ENCODE measurements at places on chromosomes 3 and 15.

DNA sequence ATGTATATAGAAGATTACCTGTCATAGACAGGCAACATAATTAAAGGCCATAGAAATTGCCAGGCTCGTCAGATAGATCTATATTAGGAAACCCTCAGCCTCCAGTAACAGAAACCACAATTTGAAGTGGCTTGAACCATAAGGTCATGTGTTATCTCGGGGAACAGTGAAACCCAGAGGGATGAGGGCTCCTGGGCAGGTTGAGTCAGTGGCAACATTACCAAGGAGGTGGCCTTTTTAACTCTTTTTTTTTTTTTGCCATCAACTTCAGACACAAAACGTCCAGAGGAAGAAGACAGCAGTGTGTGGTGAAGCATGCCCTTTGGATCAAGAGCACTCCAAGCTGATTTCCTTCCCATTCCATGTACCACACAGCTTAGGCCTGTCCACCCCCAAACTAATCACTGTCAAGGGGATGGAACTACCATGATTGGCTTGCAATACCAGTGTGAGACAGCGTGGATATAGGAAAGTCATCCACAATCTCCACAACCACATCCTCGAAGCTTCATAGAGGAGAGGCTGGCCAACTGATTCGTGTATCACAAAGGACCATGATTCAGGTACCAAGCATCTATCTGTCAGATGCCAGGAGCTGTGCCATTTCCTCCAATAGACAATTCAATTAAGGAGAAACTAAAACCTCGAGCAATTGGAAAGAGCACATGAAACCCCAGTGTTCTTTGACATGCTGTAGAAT, 999 bp upstream of the KIF7 start:
- no peak for DNase-seq

- no peak for DNase-seq
Observed at GRCh38 chr3:143824735-143825385, 23.4 kb downstream of the SLC9A9 start.

DNA sequence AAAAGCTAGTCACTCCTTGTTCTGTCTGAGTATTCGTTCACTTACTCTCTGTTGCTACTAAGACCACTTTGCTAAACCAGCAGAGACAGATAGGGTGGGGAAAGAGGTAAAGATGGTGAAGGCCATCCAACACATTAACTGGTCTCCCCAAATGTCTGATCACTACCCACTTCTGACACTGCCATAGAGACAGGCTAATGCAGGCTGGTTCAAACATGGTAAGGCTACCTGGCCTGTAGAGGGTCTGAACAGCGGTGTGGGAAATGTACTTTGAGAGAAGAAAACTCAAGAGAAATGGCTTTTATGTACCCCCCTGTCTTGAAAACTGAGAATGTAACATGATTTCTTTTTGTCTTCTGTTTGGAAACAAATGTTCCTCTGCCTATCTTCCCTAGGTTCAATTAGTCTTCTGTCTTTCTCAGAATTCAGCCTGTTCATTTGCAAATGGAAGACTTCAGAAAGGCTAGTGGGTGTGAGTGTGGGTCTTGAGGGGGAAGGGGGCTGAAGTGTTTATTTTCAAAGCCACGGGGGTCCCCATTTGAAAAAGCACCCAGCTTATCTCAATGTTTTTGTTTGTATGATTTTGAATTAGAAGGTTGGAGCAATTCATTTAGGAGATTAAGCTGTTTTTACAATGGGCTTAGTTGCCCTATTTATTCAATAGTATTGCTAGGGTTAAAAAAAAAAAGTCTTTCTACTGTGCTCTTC, 15.8 kb downstream of the ALDH1A2 start:
- no peak for DNase-seq

- peak; percentile 87 for DNase-seq
Observed at GRCh38 chr3:28972921-28973320, 307.9 kb upstream of the RBMS3 start.

DNA sequence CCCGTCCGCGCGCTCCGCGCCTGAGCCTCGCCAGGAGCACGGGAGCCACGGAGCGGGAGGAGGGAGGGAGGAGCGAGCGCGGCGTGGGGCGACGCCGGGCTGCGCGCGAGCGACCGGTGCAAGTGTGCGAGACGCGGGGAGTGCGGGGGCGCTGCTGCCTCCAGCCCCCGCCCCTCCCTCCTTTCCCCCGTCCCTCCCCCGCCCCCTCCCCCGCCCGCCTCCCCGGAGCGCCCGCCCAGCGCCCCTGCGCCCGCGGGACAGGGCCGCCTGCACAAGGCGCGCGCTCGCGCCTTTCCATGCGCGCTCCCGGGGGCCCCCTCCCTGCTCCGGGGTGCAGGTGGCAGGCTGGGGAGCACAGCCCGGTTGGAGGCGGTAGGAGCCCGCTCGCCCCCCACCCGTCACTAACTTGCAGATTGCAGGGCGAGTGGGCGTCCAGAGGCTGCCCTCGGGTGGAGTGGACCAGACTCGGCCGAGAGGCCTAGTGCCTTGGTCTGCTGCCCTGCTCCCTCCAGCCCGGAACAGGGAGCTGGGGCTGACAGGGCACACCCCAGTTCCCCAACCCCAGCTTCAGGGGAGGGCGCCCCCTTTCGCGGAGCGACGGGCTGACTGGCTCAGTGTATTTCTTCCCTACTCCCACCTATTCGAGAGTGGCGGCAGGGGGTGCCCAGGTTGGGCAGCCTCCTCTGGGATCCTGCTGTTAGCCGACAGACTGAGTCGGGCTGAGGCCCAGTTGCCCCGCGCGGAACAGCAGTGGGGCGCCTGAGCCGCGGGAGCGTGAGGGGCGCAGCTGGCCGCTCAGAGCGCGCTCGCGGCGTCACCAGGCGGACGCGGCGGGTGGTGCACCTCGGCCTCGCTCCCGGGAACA, at the start of gene WNT7A:
Gene WNT7A, minus strand, starts transcription at position 126 of the 865 bp plus-strand sequence. CDS start 255 bp downstream, outside the sequence.
- no peak for DNase-seq

DNA sequence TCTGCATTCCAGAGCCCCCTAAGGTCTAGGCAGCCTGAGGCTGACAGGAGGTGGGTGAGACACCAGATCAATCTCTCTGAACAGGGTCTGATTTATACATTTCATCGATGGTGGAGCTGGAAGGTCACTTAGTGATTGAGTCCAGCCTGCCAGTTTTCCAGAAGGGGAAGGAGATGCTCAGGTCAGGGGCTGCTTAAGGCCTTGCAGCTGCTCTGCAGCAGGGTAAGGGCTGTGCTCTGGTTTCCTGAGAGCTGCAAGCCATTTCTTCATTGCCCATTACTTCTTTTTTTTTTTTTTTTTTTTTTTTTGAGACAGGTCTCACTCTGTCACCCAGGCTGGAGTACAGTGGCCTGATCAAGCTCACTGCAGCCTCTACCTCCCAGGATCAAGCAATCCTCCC, 10.7 kb downstream of the TADA3 start:
- DNase-seq = no peak

DNA sequence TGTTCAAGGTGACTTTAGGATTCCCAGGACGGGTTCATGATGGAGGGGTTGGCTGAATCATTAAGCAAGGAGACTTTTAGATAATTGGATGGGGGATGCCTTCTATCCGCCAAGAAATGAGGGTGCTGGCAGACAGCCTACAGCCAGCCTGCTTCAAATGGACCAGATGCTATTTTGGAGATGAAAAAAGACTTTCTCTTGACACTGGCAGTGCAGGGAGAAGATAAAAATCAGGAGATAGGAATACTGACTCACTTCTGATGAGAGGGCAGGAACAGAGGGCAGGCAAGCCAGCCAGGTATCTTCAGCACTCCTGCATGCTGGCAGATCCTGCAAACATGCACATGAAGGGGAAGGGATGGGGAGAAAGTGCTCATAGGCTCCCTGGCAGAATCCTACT, 7.7 kb upstream of the SYN2 start:
- no peak for DNase-seq

DNA sequence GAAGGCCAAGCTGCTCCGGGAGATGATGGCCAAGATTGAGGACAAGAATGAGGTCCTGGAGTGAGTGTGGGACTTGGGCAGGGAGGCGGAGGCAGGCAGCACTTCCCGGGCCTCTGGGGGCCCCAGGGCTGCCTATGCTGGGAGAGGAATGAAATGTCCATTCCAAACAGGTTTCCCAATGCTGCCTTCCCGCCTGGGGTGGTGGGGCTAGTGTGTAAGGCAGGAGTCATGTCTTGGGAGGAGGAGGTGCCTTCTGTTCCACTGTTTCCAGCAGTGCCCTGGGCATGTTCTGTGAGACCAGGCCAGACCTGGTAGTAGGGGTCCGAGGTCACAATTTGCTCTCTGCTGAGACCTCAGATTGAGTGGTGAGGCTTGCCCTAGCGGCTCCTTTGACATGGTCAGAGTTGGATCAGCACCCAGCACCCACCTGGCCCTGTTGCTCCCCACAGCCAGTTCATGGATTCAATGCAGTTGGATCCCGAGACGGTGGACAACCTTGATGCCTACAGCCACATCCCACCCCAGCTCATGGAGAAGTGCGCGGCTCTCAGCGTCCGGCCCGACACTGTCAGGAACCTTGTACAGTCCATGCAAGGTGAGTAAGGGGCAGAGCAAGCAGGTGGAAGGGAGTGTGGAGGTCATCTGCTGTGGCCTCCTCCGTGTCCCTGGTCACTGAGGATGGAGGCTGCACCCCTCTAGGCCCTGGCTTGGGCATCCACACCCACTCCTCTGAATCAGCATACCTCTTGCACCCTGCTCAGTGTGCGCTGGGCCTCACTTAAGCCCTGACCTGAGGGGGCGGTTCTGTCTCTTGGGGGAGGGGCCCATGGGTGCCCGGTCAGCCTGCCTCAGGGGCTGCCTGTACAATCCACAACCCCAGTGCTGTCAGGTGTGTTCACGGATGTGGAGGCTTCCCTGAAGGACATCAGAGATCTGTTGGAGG, 27.3 kb downstream of the PTPN23 start:
- DNase-seq = no peak

GRCh38 chr3:110624576-110624975, 447.0 kb upstream of the NECTIN3 start:
- DNase-seq = peak; percentile 4

DNA sequence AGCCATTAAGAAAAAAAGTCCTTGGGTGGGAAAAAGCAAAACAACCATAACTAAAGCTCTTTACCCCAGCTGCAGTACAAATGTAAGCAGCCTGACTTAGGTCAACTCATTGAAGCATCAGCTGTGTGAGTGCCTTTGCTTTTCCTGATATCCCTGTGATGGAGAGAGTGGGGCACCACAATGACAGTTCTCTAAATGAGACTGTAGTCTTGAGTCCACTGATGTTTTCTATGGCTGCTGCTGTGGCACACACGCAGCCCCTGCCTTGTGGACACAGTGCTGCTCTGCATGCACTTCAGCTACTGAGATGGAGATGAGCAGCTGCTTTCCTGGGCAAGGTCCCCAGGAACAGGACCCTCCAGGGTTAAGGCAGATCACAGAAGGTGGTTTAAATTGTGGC, 173.2 kb downstream of the KCNAB1 start:
- DNase-seq = no peak

DNA sequence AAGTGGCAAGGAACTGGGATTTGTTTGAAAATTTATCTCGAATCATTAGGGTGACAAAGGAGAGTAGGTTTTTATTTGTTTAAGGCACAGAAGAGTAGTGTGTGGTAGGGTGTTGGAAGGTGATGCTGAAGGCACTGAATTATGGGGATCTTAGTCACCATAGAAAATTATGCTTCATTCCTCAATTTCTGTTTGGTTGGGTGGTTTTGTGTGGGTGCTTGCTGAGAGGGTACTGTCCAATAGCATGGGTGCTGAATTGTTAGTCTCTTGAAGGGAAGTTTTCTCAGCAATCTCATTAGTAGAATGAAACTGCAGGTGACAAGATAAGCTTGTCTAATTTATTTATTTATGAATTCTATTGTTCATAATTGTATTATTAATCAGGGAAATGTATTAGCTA, 610.9 kb downstream of the AGBL1 start:
- DNase-seq = no peak

- DNase-seq = no peak
Observed at GRCh38 chr3:61913701-61914100, 352.3 kb downstream of the PTPRG start.

- no peak for DNase-seq
Observed at GRCh38 chr3:53260286-53260785, 4.5 kb upstream of the TKT start.

DNA sequence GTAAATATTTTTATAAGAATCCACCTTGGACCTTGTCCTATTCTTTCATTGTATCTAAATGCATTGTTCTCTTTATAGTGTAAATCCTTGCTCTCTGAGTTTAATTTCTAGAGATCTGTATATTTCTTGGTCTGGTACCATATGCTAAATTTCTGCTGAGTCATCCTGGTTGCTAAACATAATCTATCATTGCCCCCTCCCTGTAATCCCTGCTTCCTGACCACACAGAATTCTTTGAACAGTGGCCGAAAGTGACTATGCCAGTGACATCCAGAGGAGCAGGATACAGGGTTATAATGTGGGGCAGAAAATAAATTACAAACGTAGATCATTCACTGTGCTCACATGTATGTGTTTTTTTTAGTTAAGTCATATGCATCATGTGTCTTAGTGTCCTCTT, 143.1 kb downstream of the DIPK2A start:
- no peak for DNase-seq

- DNase-seq = peak; percentile 19
Observed at GRCh38 chr3:42698911-42699230, 3.7 kb downstream of the HHATL start.

GRCh38 chr3:155079468-155079745, 712 bp upstream of the MME start:
- no peak for DNase-seq

- peak; percentile 91 for DNase-seq
Observed at GRCh38 chr15:63332367-63333124, 49.1 kb downstream of the CA12 start.

GRCh38 chr3:1262246-1262645, 169.4 kb downstream of the CNTN6 start:
- DNase-seq = no peak

- DNase-seq = peak; percentile 91
Observed at GRCh38 chr15:61879219-61879618, 181.0 kb downstream of the VPS13C start.

DNA sequence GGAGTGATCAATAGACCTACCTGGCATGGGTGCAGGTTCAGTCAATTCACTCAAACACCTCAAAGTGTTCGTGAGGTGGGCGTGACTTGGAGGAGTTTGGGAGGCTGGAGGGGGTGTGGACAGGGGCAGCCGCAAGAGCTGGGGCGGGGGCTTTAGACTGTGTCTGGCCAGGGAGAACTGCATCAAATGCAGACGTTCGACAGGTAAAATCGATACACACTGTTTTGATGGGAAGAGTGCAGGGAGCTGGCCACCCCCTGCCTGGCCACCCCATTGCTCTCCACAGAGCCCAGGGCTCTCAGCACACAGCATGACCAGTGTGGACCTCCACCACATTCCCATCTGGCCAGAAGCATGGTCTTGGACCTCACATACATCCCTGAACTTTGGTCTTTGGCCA, 412.1 kb downstream of the OCA2 start:
- no peak for DNase-seq
